ENCODE measurements at places on chromosomes 12 and 14.
A peak's percentile ranks its signal among the peaks of the same experiment; 100 is the strongest.

- no peak for DNase-seq
These were observed 14.1 kb downstream of the CMAS start for GRCh38 chr12:22059976-22060647.

DNA sequence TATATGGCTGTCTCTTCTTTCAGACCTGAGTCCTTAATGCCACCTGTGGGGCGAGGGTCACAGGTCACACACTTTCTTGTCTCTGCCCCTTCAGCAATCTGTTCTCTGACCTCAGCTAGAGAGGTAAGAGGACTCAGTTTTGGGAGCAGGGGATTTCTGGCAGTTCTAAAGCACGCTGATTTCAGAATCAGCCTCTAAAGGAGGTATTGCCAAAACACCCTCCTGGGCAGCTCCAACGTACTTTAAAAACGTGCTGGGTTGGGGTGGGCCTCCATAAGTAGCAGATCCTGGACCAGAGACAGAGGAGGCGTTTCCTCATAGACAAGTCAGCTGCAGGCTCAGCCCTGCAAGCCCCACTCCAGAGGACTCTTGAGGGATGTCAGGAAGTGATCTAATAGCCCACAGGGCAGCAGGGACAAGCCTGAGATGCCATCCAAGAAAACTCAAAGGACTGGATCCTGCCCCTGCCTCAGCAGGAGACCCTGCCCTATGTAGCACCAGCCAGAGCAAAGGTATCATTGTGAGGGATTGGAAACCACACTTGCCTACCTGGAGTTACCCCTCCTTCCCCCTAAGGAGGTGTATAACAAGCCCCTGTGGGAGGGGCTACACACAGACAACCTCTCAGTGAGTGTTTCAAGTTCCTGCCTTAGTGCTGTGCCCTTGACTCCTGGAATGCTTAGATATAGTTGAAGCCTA, 8.5 kb downstream of the CTDSP2 start:
- DNase-seq: peak; percentile 68

DNA sequence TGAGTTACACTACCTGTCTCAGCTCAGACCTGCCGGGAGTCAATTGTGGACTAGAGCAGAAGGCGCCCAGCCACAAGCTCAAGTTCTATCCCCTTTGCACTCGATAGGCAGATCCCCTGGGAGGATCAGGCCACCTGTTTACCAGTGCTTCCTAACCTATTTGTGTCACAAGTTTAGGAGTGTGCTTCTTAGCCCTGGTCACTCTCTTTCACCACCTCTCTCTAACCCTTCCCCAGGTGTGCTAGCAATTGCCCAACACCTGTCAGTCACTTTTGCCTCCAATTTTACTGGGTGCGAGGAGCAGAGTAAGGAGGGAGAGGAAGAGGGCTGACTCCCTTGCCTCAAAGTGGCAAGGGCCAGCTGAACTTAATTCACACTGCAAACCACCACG, 745 bp upstream of the NAA30 start:
- no peak for DNase-seq

DNA sequence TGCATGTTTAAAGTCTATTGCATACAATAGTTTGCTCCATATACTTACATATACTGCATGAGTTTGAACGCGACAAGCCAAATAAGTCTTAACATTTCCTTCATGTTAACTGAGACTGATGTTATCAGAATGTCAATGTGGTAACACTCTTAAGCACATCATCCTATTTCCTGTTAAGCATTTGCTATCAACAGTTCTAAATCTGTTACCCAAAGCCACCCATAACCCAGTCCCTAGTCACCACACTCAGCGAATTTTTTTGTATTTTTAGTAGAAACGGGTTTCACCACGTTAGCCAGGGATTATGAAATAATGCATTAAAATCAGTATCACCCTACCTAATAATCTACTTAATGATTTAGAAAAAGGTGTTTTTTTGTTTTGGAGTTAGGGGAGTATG, 39.4 kb downstream of the HNRNPC start:
- DNase-seq: no peak

All from HS-5 (cell line).